ENCODE measurements at places on chromosomes 7 and 10. TPM values are rescaled to one million over a fixed set of nuclear protein-coding genes. Genes with fewer than 3 reads are reported as not detected.

- no peak for DNase-seq
Observed at GRCh38 chr10:35644050-35644950, 2.2 kb upstream of the FZD8 start.

DNA sequence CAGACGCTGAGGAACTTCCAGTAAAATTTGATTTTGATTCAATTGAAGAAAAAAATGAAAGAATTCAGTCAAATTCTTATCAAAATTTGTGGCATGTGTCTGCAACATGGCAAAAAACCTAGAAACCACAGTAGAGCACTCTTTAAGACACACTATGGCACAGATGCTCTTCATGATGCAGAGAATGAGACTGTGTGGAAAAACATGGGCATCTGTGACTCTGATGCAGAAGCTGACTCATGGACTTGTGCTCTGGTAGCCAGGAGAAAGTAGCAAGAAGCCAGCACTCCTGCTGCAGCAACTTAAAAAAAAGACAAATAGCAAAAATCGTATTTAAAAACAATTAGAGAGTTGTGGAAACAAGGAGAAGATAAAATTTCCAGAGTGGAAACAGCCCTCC, 8.9 kb upstream of the KCNK18 start:
- DNase-seq = no peak

DNA sequence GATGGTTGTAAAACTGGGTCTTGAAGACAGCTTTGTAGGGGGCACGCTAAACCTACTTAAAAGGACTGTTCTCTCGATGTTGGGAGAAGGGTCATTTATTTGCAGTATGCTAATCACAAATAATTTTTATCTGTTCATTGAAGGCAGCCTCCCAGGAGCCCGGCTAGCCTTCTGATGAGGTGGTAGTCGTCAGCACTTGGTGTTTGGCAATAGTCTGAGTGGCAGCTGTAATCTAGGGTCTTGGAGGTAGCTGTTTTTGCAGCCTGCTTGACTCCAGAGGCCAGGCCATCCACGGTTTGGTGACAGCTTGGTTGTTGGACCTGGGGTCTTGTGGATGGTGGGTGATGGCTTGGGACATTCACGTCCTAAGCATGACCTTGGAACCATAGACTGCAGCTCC, 2.2 kb downstream of the GTF2IRD1 start:
- no peak for DNase-seq

The OR6B1 gene
- total RNA-seq = not detected

DNA sequence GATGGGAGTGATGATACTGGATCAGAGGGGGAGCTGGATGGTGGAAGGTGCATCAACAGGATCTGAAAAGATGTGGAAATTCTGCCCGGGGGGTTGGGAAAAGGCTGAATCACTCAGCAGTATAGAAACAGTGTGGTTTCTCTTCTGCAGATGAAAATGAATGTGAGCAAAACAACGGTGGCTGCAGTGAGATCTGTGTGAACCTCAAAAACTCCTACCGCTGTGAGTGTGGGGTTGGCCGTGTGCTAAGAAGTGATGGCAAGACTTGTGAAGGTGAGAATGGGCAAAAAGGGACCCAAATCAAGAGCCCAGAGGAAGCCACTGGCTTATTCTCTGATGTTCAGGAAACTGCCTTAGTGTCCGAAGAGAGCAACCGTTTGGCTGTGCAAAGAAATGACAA, 12.9 kb downstream of the OIT3 start:
- no peak for DNase-seq

The TSPAN15 gene
- total RNA-seq = 15.1 TPM

GRCh38 chr7:144148224-144148827, 25.4 kb downstream of the OR2A14 start:
- DNase-seq = no peak

The DOCK1 gene
- 47.7 TPM for total RNA-seq

DNA sequence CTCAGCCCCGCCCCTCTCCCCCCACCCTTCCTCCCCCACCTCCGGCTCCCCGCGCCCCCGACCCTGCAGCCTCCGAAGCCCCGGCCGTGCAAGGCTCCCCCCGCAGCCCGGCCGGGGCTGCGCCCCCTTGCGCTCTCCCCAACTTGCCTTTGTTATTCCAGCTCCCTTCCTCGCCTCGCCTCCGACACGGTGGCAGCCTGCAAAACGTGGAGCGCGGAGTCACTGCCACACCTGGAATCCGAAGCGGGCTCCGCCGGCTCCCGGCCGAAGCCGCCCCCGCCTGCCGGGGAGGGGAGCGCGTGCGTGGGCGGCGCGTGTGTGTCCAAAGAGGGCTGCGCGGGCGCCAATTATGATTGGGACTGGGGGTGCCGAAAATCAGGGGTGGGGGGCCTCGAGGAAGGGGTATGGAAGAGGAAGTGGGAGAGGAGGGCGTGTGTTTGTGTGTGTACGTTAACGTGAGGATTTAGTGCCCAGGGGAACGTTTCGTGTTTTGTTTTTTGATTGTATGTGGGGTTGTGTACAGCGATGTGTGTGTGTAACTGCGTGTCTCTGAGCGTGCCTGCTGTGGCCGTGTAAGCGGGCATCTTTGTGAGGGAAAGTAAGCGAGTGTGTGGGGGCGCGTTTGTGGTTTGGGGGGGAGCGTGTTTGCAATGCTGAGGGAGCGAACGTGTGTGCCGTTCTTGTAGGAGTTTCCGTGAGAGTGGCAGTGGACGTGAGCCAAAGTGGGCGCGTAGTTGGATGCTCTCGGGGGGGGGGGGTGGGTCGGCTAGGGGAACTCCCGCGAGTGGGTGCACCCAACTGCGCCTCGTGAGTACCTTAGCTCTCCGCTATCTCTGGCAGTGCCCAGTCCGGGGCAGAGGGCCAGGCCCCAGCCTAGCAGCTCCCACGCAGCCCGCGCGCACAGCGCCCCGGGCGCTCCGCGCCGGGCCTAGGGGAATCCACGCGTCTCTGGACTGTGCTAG, 1.2 kb upstream of the ZMIZ1 start:
- peak; percentile 90 for DNase-seq

The VSTM2A gene
- total RNA-seq = 78.1 TPM

The SLC16A9 gene
- total RNA-seq = 19.9 TPM

The RBP4 gene
- total RNA-seq = 2.5 TPM

The COBL gene
- total RNA-seq = 3.8 TPM

The DGKI gene
- total RNA-seq = 79.2 TPM

DNA sequence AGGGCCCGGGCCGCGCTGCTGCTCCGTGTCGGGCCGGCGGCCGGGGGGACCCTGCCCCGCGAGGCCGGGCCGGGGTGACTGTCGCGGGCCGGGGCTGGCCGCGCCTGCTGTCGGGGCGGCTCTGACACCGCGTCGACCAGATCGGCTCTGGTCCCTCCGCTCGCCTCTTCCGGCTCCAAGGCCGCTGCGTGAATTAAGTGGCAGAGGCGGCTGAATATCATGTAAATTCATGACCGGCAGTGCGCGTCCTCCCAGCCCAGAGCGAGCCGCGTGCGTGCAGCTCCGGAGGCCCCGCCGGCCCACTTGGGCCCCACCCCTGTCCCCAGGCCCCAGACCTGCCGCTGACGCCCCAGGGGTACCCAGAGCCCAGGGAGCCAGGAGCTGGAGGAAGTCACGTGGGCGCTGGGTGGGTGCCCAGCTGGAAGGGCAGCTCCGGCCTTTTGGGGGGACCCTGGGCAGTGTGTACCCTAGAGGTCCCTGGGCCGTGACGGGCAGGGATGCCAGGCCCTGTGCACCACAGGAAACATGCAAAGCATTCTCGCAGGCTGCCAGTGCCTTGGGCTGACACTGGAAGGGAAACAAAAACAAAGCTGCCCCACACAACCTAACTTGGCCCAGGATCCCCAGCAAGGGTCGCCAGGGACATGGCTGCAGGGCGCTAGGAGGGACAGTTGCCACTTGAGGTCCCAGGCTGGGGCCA, 584.0 kb upstream of the MKI67 start:
- DNase-seq = no peak

The ZCWPW1 gene
- 2.8 TPM for total RNA-seq

GRCh38 chr7:137994216-137994615, 7.7 kb downstream of the CREB3L2 start:
- DNase-seq = no peak

- DNase-seq = no peak
Observed at GRCh38 chr10:49465736-49466135, 69.8 kb upstream of the DRGX start.

- DNase-seq = no peak
Observed at GRCh38 chr10:50538555-50539398, 85.0 kb downstream of the SGMS1 start.

The LRGUK gene
- 5.9 TPM for total RNA-seq

DNA sequence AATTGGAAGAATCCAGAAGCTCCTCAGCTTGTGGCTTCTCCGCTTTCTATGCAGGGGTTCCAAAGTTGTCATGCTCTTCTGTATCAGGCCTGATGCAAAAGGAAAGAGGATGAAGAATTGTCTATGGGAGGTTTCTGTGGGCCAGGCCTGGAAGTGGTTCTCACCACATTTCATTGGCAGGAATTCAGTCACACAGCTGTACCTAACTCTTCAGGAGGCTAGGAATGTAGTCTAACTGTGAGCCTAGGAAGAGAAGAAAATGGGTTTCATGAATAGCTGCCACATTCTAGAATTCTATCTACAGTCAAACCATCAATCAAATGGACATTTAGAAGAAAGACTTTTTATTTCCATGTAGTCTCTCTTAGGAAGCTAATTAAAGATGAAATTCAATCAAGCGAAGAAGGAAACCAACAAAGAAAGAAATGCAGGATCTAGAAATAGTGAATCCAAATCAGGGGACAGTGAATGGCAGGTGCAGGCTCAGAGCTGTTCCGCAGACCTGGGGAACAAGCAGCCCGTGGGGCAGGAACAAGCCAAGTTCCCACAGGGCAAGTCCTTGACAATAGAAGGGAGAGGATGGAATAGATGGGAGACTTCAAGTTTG, 25.4 kb upstream of the USP6NL start:
- DNase-seq = no peak

DNA sequence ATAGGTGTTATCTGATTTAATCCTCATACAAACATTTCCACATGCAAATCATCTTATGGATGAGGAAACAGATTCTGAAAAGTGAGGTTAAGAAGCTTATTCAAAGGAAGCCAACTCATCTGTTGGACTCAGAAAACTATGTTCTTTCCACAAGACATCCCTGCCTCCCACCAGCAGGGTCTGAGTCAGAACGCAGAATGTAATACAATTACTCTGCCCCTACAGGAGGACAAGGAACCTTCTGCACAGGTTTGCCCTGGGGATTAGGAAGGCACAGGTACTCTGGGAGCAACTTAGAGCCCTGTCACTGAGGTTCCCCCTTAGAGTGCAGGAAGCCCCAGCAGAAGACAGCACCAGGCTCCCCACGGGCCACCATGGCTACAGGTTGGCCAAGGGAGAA, 255.7 kb downstream of the TNS3 start:
- no peak for DNase-seq

The RBM20 gene
- 0.91 TPM for total RNA-seq

The GTF2IRD1 gene
- 20.7 TPM for total RNA-seq

GRCh38 chr10:131725581-131726069, 175.2 kb upstream of the PPP2R2D start:
- no peak for DNase-seq

- DNase-seq = no peak
Observed at GRCh38 chr10:91610444-91610843, 22.4 kb downstream of the PPP1R3C start.

- DNase-seq = no peak
Observed at GRCh38 chr10:11358011-11358410, 253.4 kb downstream of the USP6NL start.

GRCh38 chr10:92042541-92042940, 119.0 kb downstream of the BTAF1 start:
- DNase-seq = no peak

DNA sequence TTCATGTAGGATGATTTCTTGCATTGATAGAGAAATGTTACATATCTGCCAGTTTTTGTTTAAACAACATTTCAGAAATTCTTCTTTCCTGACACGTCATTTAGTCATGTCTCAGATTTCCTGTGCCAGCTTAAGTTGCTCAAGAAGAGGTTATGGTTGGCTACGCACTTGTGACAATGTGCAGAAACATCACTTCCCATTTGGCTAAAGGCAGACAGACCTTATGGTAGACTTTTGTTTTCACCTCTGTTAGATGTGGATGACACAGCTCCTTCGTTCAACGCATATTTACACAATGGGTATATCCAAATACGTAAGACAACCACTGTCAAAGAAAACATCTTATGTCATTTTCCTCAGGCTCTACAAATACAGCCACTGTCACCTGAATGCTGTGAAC, 125.8 kb downstream of the DOCK4 start:
- no peak for DNase-seq
